ENCODE measurements at places on chromosomes 6 and 20. TPM values are rescaled to one million over a fixed set of nuclear protein-coding genes. Genes with fewer than 3 reads are reported as not detected.

PRSS35 gene
- polyA plus RNA-seq, result 4.3 TPM

MAPK13 gene
- polyA plus RNA-seq, result 2.2 TPM

TBCC gene
- 14.4 TPM for polyA plus RNA-seq

HLA-DQB1 gene
- 28.5 TPM for polyA plus RNA-seq

SLC22A3 gene
- polyA plus RNA-seq, result 28.1 TPM

NFATC2 gene
- 3.1 TPM for polyA plus RNA-seq

TTK gene
- polyA plus RNA-seq, result 1.6 TPM

LMBRD1 gene
- 37.1 TPM for polyA plus RNA-seq

FYN gene
- polyA plus RNA-seq, result 32.5 TPM

MAFB gene
- polyA plus RNA-seq, result 20.8 TPM

EPPIN gene
- not detected for polyA plus RNA-seq

OR2J3 gene
- 0.13 TPM for polyA plus RNA-seq

BANF2 gene
- not detected for polyA plus RNA-seq

CCHCR1 gene
- 7.0 TPM for polyA plus RNA-seq

ISM1 gene
- polyA plus RNA-seq, result 5.4 TPM

MBOAT1 gene
- polyA plus RNA-seq, result 3.5 TPM

RAMACL gene
- 0.41 TPM for polyA plus RNA-seq

TNFRSF21 gene
- polyA plus RNA-seq, result 3.9 TPM

WFDC10B gene
- polyA plus RNA-seq, result 1.7 TPM

CD164 gene
- 124 TPM for polyA plus RNA-seq

TMC2 gene
- polyA plus RNA-seq, result not detected

WFDC2 gene
- 0.56 TPM for polyA plus RNA-seq

CLVS2 gene
- polyA plus RNA-seq, result not detected

TRDN gene
- not detected for polyA plus RNA-seq

CTAGE9 gene
- not detected for polyA plus RNA-seq

ZBTB2 gene
- polyA plus RNA-seq, result 7.7 TPM

PRDM1 gene
- 1.0 TPM for polyA plus RNA-seq

SASH1 gene
- polyA plus RNA-seq, result 46.0 TPM

KIAA0408 gene
- polyA plus RNA-seq, result 0.63 TPM

LY86 gene
- 10.5 TPM for polyA plus RNA-seq

MUC21 gene
- polyA plus RNA-seq, result 0.75 TPM

PROKR2 gene
- not detected for polyA plus RNA-seq
